Mesenteric fat pad (tissue), 1 donor: ENCODE measurements at places on chromosomes 12 and 14.

- no peak for DNase-seq
These were observed 266.6 kb upstream of the FAR2 start for GRCh38 chr12:28882444-28882843.

- no peak for DNase-seq
These were observed 47.2 kb downstream of the MAP1LC3B2 start for GRCh38 chr12:116606397-116606796.

GRCh38 chr14:38623661-38624060, 367.8 kb upstream of the CLEC14A start:
- DNase-seq, result no peak

- DNase-seq, result peak; percentile 69
These were observed 198.2 kb downstream of the CHST11 start for GRCh38 chr12:104654665-104655609.

GRCh38 chr12:66571361-66571915, 107.4 kb downstream of the GRIP1 start:
- no peak for DNase-seq
